GM13977 (cell line): ENCODE measurements at places on chromosomes 2 and 18.

DNA sequence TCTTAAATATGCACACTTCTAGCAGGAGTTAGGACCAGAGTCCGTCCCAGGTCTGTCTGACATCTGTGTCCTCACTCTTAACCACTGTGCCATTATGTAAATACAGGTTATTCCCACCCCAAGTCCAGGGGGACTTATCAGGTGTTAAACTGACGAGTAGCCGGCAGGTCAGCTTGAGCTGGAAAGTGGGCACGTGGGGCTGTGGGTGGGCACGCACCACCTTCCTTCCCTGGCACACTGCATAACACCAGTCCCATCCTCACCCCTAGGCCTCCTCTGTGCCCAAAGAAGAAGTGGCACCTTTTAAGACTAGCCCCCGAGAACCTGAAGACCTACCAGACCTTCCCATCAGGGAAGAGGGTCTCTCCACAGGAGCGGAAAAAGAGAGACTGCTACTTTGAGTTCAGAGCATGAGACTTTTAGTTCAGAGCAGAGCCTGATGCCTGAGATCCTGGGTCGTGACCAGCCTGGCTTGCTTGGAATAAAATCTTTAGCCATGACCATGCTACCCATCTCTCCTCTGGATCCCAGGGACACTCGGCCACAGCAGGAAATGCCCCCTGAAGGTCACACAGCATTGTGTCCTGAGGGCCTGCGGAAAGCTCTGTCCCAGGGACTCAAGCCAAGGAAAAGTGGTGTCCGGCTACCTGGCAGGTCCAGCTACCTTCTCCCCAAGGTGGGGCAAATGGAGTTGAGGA lies 62.0 kb downstream of the CIB4 start:
- no peak for DNase-seq

DNA sequence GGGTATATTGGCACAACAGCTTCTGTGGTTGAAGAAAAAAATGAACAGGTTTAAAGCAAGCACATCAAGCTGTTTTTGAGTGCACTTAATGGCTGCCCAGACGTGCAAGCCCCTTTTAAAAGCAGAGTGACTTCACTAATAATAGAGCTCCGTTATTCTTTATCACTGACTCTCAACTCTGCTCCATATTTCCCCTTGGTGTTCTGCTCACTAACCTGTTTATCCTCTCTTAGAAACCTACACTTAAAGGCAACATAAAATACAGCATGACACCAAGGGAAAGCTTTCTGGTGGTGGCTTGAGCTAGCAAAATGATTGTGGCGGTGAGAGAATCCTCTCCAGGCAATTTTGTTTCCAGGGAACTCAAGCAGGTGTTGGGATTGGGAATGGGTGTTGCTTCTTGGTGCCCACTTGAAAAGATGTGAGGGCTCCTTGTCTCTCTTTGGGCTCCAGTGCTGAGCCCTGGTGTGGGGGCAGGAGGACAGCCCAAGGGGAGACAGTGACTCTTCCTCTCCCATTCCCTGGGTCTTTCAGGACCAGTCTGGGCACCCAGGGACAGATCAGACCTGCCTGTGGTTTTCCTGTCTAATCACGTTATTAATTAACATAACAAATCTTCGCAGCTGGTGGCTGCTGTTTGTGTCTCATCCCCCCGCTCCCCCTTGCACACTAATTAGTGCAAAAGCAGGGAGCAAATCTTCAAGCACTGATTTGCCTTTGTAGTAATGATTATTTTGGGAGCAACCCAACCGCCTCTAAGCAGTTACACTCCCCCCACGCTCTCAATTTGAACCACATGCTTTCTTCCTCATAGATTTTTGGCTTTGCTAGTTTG lies 289.4 kb upstream of the CXCR4 start:
- no peak for DNase-seq

DNA sequence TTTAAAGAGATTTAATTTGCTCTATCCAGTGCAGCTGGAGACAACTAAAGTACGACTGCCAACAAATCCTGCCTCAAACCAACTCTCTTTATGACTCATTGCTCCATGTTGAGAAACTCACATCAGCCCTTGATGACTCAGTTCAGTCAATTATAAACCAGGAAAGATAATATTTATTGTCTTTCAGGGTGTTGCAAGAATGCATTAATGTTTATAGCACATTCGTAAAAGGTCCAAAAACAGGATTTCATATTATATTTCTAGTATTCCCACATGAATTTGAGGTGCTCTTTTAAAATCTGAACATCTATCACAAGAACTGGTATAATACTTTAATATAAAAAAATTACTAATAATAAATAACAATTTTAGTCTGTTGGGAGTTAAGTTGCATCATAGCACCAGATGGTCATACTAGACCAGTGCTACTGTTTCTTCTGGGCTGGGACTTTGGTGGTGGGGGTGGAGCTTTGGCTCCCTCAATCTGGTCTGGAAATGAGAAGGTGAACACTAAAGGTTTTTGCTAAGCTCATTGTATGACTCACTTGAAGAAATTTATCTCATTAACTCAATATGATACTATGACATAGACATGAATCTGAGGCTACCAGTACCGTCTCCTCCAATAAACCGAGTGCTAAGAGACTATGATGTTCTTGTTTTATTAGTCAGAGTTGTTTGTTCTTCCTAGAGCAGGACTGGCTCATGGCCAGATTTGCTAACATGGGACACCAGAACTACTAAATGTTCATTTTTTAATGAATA lies 26.6 kb upstream of the MAP3K20 start:
- DNase-seq, result peak; percentile 52

DNA sequence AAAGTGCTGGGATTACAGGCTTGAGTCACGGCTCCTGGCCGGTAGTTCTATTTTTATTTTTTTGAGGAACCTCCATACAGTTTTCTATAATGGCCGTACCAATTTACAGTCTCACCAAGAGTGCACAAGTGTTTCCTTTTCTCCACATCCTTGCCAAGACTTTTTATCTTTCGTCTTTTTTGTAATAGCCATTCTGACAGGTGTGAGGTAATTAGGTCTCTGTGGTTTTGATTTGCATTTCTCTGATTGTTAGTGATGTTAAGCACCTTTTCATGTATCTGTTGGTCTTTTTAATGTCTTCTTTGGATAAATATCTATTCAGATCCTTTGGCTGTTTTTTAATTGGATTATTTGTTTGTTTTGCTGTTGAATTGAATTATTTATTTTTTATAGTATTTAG lies 9.3 kb downstream of the ARMC9 start:
- DNase-seq, result no peak

- peak; percentile 33 for DNase-seq
Observed at GRCh38 chr2:196987649-196988364, 61.3 kb upstream of the PGAP1 start.

- no peak for DNase-seq
Observed at GRCh38 chr2:197911667-197912066, 107.3 kb downstream of the PLCL1 start.

GRCh38 chr2:84980263-84980983 lies 9.5 kb downstream of the KCMF1 start:
- DNase-seq, result no peak

GRCh38 chr2:128734521-128735295 lies 416.0 kb upstream of the HS6ST1 start:
- no peak for DNase-seq

- no peak for DNase-seq
Observed at GRCh38 chr2:37300578-37300977, 24.1 kb downstream of the PRKD3 start.
